ENCODE measurements at places on chromosomes 6 and 20.

DNA sequence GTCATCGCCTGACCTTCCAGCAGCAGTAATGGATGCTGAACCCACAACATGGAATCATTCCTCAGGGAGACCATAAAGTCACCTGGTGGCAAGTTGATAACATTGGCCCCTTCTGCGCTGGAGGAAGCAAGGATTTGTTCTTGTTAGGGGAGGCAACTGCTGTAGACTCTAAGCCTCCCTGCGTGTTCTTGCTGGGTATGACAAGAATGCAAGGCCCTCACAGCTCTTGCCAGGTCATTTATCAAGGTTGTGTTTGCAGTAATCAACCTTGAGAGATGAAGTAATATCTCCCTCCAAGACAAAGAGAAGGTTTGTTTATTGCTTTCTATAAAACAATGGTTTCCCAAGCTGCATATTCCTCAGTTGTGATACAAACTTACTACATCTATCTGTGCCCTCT is 80.9 kb downstream of the PERP start:
- DNase-seq, result no peak

DNA sequence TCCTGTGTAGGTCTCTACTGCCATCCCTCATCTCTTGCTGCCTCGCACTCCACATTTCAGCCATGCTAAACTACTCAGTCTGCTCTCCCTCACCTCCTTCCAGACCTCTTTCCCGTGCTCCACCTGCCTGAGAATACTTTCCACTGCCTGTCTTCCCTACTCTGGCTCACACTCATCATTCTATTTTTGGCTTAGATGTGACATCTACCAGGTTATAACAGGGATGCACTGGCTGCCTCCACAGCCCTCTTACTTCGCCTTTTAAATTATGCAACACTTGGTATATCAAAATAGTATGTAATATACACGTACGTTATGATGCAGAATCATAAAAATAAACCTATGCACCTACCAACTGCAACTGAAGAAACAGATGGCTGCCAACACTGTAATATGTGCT is 222.8 kb upstream of the DTNBP1 start:
- no peak for DNase-seq

DNA sequence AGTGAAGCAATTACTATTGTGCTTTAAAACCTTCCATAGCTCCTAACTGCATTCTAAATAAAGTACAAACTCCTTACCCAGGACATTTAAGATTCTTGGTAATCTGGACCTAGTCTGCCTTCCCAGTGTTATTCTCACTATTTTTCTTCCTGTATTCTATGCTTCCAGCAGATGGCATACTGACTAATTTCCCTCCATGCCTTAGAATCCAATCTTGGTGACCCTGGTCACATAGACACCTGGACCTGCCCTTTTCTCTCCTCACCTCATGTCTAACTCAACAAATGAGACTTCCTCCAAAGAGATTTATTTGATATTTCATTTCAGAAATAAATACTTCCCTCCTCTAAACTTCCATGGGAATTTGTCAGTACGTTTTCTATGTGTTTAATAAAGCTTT is 25.8 kb downstream of the ROS1 start:
- DNase-seq, result no peak

DNA sequence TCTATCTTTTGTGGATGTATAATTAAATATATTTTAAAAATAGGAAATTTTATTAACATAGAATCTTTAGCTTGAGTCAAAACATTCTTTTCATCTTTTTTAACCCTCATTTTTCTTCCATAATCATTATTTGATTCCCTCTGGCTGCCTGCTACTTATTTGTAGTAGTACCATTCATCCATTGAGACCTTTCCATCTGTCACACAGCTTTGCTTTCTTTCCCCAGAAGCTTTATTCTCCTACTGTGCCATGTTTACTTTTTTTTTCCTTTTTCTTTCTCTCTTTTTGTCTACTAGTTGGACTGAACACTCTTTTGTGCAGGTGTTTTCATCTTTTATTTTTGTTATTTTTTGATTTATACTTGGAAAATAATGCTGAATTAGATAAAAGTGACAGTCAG is 522.6 kb upstream of the MMS22L start:
- no peak for DNase-seq

- DNase-seq, result no peak
Observed at GRCh38 chr6:41652866-41653652, 14.8 kb downstream of the MDFI start.

DNA sequence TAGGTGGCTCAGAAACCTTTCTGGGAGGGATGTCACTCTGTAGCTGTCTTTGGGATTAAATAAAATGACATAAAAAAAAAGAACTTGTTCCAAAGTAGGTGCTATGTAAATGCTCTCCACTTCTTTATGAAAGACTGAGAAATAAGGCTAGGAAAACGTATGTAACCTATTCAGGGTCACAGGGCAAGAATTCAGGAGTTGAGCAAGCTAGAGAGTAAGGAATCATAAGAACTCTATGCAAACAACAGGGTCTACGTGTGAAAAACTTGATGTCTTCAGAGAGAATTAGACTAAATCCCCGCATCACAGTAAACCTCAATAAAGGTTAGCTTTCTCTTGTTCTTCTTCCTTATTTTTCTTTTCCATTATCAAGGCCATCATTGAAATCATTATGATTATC is 59.2 kb downstream of the LAMA4 start:
- no peak for DNase-seq

DNA sequence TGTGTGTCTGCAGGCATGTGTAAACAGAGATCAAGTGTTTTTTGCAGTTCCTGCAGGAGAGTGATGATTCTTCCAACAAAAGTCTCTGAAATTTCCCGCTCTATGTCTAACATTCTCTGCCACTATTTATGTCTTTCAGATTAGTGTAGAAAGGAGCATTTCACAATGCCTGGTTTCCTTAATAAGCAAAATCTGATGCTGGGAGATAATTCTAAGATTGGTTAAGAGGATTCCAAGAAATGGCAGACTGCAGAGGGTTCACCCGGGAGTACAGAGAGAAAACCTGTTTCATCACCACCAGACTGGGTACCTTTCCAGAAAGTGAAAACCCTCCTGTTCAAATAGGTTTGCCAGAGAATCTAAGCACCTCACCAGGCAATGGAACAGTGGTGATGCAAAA is 62.7 kb downstream of the FOXC1 start:
- DNase-seq, result no peak

DNA sequence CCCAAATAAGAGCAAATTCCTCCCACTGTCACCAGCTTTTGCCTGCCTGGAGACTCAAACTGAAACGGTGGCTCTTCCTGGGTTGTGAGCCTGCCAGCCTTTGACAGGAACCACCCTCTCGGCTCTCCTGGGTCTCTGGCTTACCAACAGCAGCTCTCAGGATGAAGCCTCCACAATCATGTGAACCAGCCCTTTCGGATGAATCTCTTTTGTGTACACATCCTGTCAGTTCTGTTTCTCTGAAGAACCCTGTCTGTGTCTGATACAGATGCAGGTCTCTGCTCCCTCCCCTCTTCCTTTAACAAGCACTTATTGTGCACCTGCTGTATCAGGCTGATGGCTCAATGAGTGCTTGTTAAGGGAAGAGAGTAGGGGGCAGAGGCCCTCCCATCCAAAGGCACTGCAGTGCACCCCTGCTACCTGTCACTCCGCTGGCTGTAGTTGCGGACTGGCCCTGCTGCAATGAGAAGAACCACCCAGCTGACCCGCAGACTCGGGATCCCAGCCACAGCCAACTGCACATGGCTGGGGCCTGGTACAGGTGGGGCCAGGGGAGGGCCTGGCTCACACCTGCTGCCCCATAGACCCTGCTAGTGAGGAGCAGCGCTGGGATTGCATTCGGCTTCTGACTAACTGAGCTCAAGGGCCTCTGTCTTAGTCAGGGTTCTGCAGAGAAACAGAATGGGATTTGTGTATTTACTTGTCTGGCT is 120.1 kb upstream of the PMEPA1 start:
- no peak for DNase-seq

- DNase-seq, result no peak
Observed at GRCh38 chr6:116300566-116300965, 20.8 kb upstream of the TSPYL1 start.

DNA sequence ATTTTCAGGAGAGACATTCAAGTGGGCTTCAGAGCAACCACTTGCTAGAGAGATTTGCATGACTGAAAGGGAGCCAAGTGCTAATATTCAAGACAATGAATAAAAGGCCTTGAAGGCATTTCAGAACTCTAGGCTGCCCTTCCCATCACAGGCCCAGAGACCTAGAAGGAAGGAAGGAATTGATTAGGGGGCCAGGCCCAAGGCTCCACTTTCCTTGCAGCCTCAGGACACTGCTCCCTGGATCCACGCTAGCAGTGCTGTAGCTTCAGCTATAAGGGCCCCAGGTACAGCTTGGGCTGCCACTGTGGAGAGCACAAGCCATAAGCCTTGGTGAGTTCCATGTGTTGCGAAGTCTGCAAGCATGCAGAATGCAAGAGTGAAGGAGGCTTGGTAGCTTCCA is 731.9 kb upstream of the FLRT3 start:
- no peak for DNase-seq

- no peak for DNase-seq
Observed at GRCh38 chr6:95084867-95085266, 492.5 kb upstream of the MANEA start.

GRCh38 chr20:49471397-49471796 is 11.1 kb downstream of the KCNB1 start:
- no peak for DNase-seq

- no peak for DNase-seq
Observed at GRCh38 chr6:30265181-30265580, 52.0 kb upstream of the TRIM26 start.

GRCh38 chr6:149608381-149608982 is 40.0 kb downstream of the KATNA1 start:
- no peak for DNase-seq

DNA sequence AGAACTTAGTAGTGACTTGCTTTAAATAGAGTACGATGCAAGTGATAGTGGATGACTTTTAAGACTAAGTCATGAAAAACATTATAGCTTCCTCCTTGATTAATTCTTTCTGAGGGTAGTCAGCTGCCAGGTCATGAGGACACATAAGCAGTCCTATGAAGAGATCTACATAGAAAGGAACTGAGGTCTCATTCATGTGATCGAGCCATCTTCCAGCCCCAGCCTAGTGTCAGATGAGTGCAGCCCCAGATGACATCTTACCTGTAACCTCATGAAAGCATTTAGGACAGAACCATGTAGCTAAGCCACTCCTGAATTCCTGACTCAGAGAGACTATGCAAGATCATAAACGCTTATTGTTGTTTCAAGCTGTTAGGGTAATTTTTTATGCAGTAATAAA is 67.7 kb downstream of the AK9 start:
- DNase-seq, result no peak

- no peak for DNase-seq
Observed at GRCh38 chr6:101876431-101876830, 482.9 kb downstream of the GRIK2 start.

- no peak for DNase-seq
Observed at GRCh38 chr6:118665011-118665410, 13.6 kb upstream of the CEP85L start.

- DNase-seq, result no peak
Observed at GRCh38 chr6:39365281-39366074, 43.0 kb upstream of the KCNK16 start.

GRCh38 chr6:102662851-102663250 is 1269.3 kb downstream of the GRIK2 start:
- no peak for DNase-seq

GRCh38 chr6:25717866-25718740 is 36.4 kb upstream of the SLC17A4 start:
- DNase-seq, result no peak

DNA sequence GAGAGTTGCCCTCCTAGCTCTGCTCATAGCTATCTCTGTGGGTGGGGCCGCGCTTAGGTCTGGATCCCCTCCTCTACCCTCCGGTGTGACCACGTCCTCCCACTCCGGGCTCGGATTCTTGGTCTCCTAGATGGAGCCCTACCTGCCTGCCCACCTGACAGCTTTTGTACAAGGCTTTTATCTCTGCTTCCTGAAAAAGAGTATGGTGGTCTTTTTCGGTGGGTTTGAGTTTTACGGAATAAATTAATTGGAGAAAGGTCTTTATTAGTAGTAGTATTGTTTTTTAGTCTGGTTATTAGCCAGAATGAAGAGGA is 773 bp downstream of the SMAP1 start:
- no peak for DNase-seq

- DNase-seq, result no peak
Observed at GRCh38 chr20:6618051-6618450, 149.4 kb upstream of the BMP2 start.

DNA sequence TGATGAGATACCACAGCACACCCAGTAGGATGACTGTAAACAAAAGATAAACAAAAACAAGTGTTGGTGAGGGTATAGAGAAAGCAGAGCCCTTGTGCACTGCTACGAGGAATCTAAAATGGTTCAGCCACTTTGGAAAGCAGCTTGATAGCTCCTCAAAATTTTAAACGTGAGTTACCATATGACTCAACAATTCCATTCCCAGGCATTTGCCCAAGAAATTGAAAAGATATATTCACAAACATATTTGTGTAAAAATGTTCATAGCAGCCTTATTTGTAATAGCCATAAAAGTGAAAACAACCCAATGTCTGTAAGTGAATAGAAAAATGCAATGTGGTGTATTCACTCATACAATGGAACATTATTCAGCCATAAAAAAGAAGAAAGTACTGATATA is 141.0 kb upstream of the BTBD3 start:
- no peak for DNase-seq

DNA sequence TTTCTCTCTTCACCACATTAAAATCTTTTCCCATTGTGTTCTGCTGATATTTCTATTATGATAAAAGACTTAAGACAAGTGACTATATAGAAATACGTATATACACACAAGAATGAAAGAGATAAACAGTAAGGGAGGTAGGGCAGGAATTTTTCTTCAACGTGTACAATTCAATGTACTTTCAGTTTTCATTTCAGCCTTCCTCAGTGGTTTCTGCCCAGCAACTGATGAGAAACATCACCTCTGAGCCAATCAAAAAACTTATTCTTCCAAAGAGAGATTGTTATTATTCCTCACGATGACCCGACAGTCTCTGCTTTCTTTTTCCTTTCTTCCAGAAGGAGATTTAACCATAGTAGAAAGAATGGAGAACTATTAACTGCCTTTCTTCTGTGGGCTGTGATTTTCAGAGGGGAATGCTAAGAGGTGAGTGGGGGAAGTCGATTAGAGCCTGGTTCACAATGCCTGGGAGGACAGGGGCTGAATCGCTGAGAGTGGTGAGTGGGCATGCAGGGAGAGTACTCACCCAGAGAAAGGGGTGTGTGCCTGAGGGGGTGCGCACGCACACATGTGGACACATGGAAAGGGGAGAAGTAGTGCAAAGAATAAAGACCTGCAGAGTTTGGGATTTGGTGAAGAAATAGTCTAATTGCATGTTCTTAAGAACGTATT is at the start of gene BTN3A1:
Gene BTN3A1, plus strand, starts transcription at position 289 of the 672 bp plus-strand sequence. CDS start 3,289 bp downstream, outside the sequence.
- DNase-seq, result peak; percentile 88

- no peak for DNase-seq
Observed at GRCh38 chr6:144912474-144912873, 627.3 kb downstream of the UTRN start.

- no peak for DNase-seq
Observed at GRCh38 chr6:66896415-66896814, 1189.4 kb upstream of the EYS start.

GRCh38 chr6:144588697-144589325 is 303.7 kb downstream of the UTRN start:
- no peak for DNase-seq
